ENCODE measurements at places on chromosomes 3 and 15.

DNA sequence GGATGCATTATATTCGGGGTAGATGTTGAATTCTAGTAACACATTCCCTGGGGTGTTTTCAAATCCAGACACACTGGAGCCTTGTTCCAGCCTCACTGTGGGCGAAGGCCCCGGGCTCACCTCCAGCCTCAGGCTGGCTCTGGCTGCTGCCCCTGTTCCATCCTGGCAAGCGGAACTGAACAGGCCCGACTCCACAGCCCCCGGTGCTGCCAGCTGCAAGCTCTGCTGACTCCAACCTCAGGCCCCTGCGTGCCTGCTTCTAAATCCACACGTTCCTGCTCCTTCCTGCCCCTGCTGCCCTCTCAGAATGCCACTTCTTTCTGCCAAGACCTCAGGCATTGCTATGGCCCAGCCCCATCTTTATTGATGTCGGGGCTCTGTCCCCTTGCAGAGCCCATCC lies 90.6 kb downstream of the LIPC start:
- DNase-seq: no peak

GRCh38 chr3:171356251-171356650 lies 104.0 kb downstream of the TNIK start:
- DNase-seq: no peak

- no peak for DNase-seq
Observed at GRCh38 chr3:174362556-174362955, 496.6 kb upstream of the NAALADL2 start.

- no peak for DNase-seq
Observed at GRCh38 chr3:152359385-152360248, 90.9 kb downstream of the MBNL1 start.

DNA sequence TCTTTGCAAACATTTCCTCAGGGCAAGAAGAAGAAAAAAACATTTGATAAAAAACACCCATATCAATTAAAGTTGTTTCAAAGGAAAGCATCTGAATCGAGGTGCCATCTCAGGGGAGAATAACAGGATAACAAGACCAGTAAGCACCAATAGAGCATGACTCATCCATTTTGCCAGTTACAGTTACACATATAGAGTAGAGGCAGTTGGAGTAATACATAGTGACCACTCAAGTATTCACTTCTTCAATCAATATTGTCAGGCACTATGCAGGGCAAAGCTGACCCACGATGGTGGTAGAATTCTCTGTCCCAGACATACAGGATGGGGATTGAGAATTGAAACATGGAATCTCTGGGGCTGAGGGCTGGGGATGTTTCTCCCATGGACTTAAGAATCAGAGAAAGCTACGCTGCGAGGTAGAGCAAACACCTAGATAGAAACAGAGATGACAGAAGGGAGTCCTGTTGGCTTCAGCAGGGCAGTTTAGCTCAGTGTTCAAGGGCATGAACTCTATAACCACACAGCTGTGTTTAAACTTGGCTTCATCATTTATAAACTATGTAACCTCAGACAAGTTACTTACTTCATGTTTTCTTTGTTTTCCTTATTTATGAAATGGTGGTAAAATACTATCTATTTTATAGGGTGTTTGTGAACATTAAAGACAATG lies 186.4 kb upstream of the NANOGP8 start:
- no peak for DNase-seq

GRCh38 chr3:70874196-70874595 lies 561.8 kb upstream of the MDFIC2 start:
- no peak for DNase-seq

DNA sequence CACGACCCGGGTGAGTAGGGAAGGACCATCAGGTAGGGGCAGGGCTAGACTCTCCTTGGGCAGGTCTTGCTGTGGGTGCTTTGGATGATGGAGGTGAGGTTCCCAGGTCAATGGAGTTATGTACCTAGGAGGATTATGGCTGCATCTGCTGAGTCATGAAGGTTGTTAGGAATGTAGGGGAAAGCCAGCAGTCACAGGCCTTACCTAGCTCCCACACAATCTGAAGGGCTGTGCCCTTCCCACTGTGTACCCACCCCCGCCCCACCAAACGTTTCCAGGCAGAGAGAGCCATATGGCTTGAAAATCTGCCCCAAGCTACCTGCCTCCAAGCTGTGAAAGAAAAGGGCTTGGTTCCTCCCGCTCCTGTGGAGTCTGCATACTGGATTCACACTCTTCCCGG lies 573.4 kb upstream of the DPPA4 start:
- DNase-seq: no peak

GRCh38 chr15:40844696-40845030 lies 815 bp downstream of the SPINT1 start:
- DNase-seq: no peak

GRCh38 chr3:43526956-43527355 lies 94.9 kb downstream of the ANO10 start:
- DNase-seq: no peak

DNA sequence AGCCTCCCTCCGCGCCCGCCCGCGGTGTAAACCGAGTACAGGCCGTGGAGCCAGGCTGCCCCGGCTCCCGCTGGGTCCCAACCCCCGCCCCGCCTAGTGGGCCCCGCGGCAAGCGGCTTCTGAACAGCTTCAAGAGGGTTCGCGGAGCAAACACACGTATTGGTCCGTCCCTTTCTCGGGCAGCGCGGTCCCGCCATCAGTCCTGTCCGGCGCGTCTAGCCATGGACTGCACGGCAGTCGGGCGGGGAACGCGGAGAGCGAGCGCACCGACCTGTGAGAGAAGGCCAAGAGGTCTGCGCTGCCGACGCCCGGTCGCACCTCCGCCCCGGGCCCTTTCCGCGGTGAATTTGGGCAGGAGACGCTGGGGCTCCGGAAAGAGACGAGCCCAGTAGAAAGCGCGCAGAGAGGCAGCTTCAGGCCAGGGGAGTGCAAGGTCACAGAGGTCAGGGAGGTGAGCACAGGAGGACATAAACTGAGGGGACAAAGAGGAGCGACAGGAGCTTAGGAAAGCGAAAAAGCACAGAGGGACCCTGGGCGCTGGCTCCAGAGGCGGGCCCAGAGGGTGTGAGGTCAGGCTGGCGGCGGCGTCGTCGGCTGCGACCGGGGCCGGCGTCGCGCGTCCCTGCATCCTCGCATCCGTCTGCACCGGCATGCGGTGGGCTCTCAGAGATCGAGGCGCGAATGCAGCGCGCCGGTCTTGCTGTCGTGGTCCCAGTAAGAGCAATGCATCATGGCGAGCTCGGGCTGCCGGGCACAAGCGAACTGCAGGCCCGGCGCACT lies 1.8 kb downstream of the FOXL2 start:
- DNase-seq: no peak

- no peak for DNase-seq
Observed at GRCh38 chr15:49045751-49046219, 461 bp downstream of the SECISBP2L start.

DNA sequence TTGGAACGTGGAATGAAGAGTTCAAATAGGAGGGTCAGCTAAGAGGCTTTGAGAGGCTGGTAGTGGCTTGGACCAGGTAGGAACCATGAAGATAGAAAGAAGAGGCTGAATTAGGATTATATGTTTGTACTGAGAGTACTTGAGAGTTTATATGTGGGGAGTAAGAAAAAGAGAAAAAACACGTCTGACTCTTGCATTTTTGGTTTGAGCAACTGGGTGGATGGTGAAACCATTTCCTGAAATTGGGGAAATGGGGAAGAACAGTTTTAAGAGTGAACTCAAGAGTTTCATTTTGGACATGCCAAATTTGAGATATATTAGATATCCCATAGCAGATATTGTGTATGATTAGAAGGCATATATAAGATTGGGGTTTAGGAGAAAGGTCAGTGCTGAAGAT lies 92.9 kb upstream of the TNIK start:
- no peak for DNase-seq

- no peak for DNase-seq
Observed at GRCh38 chr3:100032243-100032642, 82.1 kb downstream of the FILIP1L start.

Measured in stimulated activated CD8-positive, alpha-beta memory T cell treated with anti-CD3 and anti-CD28 coated beads, Interleukin-4, amount 100 ng/mL, for 1 hour (primary cell).